Activated naive CD4-positive, alpha-beta T cell (primary cell): ENCODE measurements at places on chromosomes 3 and 15.

- no peak for DNase-seq
Observed at GRCh38 chr3:52756141-52756540, 14.6 kb downstream of the NEK4 start.

DNA sequence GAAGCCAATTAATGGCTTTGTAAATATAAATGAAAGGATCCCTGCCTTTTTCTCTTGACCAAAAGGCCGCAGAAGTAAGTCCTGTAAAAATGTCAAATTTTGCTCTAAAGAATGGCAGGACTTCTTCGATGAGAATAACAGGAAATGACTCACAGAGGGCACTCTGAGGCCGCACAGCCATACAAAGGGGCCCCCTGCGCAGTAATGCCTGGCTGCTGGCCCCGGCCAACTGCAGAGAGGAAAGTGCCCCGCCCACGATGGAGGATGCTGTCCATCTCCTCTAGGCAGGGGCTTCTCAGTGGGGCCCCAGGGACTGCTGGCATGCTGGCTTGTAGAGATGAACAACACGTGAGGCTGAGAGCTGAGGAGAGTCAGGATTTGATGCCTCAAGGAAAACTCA lies 18.1 kb upstream of the SCN10A start:
- DNase-seq, result no peak

DNA sequence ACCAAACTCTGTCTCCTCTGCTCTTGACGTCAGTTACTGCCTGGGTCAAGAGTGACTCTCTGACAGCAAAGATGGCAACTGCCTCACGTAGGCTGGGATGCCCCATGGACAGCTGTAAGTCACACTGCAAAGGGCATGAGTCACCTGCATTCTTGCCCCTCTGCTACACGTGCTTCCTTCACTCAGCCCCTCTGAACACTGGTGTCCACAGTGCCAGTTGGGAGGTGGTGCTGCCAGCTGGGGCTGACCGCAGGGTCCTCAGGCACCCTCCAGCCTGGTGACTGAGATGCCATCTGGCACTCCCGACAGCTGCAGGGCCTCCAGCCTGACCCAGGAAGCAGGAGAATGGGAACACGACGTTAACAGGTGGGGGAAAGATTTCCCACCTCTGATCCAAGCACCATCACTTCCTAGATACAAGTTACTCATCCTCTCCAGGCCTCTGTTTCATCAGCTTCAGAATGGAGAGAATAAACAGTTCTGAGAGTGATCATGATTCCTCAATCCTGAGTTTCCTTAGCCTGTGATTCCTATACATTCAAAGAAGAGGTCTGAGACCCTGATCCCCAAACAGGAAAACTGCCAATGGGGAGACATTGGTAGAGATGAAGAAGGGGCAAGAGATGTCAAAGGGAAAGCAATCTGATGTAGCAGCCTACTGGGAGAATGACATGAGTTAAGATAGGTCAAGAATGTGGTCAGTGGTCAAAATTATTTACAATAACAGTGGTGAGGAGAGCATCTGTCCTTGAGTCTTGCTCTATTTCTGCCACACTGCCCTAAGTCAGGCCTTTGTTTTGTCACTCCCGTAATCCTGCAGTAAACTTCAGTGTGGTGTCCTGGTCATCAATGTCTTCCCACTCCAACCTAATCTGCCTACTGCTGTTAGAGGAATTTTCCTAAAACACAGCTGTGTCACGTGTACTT lies 86.1 kb upstream of the BCL6 start:
- DNase-seq, result no peak

DNA sequence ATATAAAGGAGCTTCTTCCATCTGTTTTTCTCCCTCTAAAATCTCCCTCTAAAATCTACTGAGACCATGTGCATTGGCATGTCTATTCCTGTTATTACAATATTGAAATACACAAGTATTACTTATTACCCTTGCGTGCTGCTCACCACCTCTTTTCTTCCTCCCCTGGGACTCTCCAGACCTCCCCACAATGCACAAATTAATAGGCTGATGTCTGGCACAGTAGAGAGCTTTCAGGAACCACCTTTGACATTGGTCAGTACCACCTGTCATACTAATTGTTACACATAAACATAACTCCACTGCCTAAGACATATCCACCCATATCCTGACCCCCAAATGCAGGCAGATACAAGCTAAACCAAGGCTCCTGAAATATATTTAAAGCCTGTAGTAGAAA lies 722.6 kb downstream of the FHIT start:
- DNase-seq, result no peak

- DNase-seq, result no peak
Observed at GRCh38 chr3:172021164-172021563, 18.2 kb upstream of the FNDC3B start.

GRCh38 chr3:114804099-114804498 lies 343.0 kb downstream of the ZBTB20 start:
- no peak for DNase-seq

DNA sequence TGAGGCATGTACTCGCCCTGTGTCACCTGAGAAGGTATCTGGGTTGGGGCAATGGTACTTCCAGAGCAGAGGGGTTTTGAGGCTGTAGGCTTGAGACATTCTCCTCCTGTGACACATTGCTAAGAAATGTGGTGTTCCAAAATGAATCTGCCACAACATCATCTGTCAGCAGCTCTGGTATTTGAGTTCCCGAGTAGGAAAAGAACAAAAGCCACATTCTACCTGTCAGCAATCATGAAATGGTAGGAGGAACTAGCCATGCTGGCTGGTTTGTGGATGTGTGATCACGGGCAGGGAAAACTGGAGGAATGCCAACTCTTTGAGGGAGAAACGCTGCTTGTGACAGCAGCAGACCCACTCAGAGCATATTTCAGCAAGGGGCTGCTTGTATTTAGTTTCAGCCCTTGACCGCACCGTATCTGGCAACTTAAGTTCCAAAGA lies 579.4 kb upstream of the TBL1XR1 start:
- no peak for DNase-seq

- DNase-seq, result no peak
Observed at GRCh38 chr15:60096157-60096556, 92.0 kb downstream of the FOXB1 start.

DNA sequence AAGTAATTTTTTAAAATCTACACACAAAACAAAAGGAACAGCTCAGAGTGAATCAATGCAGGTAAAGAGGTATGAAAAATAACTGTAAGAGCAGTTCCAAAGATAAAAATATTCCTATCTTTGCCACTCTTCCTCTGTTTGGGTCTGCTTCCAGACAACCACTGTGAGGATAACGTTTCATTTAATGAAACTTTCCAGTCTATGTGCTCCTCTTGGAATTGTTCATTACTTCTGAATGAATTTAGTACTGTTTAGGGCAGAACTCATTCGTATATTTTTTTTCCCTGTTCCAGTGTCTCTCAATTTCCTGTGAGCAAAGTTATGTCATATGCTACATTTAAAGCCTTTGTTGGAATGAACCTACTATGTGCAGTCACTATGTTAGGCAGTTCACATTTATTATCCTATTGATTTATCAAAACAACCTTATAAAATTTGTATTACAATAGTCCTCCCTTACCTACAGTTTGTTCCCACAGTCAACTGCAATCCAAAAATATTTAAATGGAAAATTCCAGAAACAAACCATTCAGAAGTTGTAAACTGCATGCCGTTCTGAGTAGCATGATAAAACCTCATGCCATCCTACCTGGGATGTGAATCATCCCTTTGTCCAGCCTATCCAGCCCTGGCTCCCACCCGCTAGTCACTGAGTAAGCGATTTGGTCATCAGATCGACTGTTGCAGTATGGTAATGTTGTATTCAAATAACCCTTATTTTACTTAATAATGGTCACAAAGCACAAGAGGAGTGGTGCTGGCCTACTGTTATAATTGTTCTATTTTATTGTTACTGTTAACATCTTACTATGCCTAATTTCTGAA lies 98.1 kb downstream of the TMCC1 start:
- DNase-seq, result no peak

GRCh38 chr15:98324341-98324970 lies 323.9 kb upstream of the IGF1R start:
- DNase-seq, result no peak

DNA sequence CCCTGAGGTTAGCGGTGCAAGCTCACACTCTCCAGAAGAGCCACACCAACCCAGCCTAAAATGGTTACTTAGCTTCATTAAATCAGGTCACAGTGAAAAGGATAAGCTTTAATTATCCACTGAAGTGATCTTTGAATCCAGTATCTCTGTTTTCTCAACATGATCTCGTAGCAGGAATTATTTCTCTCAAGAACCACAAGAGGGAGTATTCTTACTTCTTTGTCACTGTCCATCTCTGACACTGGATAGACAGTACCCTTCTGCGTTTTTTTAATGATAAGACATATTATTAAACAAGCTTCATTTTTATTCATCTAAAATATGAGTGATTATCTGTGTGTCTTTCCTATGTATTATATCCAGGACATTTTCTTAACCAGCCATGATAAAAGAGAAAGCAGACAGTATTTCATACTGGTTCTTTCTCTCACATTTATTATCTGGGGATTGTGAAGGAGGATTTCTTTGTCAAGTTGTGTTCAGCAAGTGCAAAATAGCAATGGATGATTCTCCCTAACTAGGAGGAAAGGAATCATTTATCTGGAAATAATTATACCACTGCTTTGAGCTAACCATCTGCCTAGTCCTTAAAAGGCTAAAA lies 105.4 kb upstream of the CCDC54 start:
- no peak for DNase-seq

DNA sequence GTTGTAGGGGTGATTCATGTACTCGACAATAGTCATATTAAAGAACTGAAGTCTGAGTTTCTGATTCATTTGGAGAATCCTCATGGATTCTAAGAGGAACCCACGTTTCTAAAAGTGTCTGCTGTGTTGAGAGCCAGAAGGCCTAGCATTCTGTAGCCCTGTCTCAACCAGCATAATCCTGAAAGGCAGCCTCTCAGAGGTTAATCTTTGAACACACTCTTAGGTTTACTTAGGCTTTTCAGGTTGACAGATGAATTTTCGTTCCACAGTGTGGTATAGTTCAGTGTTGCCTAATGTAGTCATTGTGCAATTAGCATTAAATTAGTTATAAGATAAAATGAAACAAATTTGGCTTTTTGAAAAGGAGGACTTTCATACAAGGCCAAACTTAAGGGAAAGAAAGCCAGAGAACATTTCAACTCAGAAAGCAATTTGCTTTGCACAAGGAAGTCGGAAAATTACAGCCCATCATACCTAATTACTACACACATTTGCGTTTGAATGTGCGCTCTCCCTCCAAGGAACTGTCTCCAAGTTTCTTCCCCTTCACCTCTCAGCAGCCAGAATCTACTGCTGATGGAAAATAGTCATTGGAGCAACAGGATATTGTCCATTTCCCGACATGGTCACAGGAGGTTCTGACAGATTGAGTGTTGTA lies 42.0 kb downstream of the AGBL1 start:
- no peak for DNase-seq

DNA sequence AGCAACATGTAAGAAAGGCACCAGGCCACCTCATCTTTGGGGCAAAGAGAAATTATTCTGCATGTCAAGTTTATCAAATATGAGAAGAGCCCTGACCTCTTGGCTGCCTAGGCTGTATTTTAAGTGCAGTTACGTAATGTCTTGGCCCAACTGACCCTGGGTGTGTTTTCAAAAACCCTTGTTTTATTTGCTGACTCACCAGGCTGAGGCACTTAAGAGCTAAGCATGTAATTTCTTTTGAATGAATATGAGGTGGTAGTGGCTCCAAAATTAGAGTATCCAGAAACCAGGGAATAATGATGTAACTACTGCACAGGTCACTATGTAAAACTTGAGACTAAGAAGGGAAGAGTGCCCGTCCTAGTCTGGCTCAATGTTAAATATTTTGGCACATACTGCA lies 24.3 kb downstream of the PGPEP1L start:
- no peak for DNase-seq

- DNase-seq, result no peak
Observed at GRCh38 chr15:74144153-74144775, 13.9 kb downstream of the ISLR2 start.

DNA sequence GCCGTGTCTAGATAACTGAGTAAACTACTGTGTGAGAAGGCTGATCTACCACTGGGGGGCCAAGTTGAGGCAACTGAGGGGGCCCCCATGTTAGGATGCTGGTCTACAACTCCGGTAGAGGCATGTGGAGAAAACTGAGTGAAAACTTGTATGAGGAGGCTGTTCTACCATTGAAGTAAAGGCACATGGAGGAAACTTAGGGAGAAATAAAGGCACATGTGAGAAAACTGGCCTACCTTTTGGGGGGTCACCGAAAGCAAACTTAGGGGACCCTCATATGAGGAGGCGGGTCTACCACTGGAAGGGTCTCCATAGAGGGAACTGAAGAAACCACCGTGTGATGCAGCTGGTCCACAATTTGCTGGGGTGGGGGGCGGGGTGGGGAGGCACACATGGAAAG lies 155.2 kb downstream of the FBLN2 start:
- DNase-seq, result no peak

DNA sequence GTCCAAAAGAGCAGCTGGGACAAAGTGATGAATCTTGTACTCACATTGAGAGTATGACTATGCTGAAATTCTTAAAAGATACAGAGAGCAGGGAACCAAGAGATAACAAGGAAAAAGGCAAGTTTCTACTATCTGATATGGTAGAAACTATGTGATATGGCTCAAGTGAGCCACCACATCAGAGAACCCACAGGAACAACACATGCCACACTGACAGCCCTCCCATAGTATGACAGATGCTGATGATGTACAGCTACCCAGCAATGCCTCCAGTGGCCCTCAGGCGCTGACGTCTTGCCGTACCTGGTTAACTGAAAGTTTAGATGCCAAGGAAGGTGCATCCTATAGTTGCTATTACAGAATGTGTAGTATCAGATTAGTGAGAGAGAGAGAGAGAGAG lies 42.4 kb downstream of the CHAC1 start:
- DNase-seq, result no peak

DNA sequence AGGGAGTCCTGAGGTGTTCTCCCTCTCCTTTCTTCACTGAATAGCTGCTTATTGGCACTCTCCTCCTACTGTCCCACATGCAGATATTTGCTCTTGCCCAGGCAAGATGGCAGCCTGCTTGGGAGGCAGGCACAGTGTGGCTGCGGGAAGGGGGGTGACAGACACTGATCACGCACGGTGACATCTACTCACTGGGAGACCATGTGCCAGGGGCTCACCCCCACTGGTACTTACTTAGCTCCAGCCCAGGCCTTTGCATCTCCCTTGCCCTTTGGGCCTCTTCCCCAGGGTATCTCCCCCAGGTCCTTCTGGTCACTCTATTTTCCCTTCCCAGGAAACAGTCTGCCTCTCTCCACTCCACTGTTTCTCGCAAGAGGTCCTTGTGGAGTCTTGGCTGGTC lies 6.4 kb downstream of the PLA2G4E start:
- DNase-seq, result no peak

DNA sequence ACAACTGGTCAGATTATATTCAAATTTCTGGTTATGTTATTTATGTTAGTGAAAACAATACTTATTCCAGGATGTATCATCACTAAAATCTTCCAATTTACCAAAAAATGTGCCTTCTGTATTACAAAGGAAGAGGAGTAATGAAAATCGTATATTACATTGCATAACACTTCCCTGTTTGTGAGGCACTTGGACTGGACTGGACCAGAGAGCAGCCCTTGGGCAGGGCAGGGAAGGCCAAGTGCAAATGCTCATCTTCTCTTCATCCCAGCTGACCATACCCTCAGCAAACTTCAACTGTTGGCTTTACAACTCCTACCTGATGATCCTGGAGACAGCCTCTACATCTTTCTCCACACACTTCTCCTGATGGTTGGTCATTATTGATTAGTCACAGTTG lies 285.7 kb upstream of the MME start:
- DNase-seq, result no peak
